ENCODE measurements at places on chromosomes 1 and 21.

- DNase-seq = no peak
These were observed 13.8 kb upstream of the FCGR2A start for GRCh38 chr1:161491472-161491871.

- DNase-seq = no peak
These were observed 73.4 kb upstream of the SERTAD4 start for GRCh38 chr1:210159211-210159610.

DNA sequence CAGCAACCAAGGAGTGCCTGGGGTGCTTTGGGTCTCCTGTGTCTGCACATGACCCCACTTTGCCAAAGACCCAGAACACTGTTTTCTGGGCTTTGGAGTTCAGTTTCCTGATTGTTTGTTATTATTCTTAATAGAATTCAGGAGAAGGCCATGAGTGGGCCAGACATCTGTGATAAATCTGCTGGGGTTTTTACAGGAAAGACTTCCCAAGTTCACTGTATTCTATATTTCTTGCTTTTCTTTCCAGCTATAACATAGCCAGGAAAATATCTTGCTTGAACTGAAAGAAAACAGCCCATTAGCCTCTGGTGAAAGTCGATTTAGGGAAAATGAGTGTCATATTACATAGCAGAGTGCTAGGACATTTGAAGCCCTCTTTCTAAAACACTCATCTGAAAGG lies 345.1 kb upstream of the USP24 start:
- DNase-seq = no peak

DNA sequence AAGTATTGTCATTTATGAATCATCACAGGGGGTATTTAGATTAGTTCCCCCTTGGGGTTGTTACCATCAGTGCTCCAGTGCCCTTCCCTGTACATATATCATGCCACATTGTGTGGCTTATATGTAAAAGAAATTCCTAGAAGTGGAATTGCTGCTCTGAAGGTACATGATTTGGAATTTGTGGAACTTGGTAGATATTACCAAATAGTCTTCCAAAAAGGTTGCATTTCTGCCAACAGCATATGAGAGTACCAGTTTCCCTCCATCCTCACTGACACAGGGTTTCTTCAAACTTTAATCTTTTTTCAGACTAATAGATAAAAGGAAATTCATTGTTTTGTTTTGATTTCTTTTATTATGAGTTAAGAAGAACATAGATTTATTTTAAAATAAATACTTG lies 41.3 kb downstream of the AKNAD1 start:
- DNase-seq = no peak

DNA sequence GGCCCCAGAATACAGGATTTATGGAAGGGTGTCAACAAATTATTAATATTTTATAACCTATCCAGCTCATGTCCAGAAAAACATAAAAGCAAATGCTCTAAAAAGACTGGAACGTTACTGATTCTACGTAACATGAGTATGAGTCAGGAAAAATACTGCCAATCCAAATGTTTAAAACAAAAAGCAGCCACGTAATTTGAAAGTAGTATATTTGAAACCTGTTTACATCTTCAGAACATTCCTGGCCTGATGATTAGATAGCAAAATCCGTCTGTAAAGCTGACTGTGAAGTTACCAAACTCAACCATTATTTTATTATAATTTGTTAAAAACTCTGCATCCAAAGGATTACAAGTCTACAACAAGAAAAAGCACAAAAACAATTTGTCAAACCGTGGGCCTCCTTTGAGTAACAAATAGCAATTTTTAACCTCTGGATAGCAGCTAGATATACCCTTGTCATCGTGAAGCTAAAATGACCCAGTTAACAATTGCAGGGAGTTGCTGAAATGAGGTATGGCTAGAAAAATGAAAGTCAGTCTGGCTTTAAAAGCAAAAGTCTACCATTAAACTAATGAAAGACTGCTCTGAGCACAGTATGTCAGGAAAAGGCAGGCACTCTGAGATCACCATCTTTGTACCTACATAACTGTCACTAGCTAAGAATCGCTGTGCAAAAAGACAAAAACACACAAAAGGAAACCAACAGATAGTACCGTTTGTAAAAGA lies 1.2 kb downstream of the UBR4 start:
- DNase-seq = no peak

DNA sequence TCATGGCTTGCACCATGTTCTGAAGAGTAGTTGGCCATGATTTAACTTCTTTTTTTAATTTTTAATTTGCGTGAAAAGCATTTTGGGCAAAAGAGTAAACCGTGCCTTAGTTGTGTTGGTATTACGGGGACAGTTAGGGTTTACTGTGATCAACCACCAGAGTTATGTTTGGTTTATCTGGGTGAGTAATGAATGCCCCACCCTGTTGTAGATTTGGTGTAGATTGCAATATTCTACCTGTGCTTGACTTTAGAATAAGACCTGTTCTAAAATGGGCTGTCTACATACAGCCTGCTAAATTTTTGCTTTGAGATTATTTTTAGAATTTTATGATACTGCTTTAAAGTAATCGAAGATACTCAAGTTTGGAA lies 1.4 kb downstream of the USP25 start:
- DNase-seq = no peak

- no peak for DNase-seq
These were observed 46.4 kb downstream of the AJAP1 start for GRCh38 chr1:4700801-4701200.

GRCh38 chr1:112034277-112034676 lies 44.8 kb upstream of the KCND3 start:
- DNase-seq = no peak

DNA sequence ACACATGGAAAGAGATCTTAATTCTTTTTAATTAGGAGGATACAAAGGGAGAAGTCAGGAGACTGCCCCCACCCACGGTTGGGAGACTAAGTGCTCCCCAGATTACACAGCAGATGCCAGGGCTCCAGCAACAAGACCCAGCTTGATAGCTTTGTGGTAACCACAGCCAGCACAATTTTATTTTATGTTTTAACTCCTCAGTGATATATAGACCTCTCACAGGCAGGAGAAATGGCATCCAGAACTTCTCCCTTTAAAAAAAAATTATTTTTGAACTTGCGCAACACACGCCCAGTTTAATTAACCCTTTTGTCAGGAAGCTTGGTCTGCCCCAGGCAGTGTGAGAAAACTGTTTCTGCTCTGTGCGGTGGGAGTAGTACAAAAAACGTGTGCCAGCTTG lies 62.6 kb upstream of the ACOT11 start:
- DNase-seq = no peak

DNA sequence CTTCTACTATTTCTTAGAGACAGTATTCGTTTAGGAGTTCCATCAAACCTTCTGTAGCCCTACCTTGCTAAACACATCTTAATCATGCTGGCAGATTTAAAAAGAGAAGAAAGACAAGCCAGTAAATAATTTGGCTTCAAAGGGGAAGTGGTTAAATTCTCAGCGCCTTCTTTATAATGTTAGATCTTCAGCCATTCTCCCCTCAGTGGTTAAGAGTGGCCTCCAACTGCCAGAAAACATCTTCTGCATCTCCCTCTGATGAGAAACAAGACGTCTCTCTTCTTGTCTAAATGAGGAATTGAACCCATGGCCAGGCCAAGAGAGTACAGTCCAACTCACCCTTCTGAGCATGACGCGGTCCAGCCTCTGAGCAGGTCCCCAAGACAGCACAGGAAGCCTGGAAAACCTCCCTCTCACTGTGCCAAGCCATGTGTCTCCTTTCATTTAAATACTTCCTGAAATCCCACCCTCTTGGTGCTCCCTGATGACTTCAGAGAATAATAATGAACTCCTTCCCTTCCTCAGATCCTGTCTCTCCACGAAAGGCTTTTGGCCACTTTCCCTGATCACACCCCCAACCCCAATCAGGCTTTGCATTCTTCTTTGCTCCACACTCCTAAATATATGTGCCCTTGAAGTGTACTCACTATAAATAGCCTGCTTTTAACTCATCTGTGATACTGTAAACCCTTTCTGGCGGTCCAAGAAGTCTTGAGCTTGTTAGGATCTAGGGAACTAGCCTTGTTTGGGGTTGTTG lies 16.4 kb upstream of the LRRC52 start:
- no peak for DNase-seq

- DNase-seq = no peak
These were observed 121.8 kb downstream of the SYF2 start for GRCh38 chr1:25110485-25110884.

DNA sequence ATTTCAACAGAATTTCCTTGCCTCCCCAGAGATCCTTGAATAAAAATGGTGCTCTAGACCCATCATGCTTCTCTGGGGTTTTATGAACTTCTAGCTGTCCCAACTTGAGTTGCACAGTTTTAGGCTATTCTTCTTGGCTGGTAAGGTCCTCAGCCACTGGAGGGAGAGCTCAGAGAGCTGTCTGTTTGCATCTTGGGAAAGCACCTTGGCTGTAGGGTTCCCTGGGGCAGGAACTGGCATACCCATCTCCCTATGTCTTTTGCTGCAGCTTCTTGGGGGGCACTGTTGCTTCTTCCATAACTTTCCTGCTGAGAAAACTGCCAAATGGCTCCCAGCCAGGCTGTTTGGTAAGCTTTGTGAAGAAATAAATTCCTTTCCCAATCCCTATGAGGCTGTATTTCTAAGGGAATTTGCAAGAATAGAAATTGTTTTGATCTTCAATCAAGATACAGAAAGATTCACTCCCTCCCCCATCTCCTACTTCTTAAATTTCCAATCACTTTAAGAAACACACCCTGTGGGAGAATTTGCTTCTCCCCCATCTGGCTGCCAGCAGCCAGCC lies 8.2 kb upstream of the FMOD start:
- no peak for DNase-seq

- no peak for DNase-seq
These were observed 131.8 kb downstream of the CAMTA1 start for GRCh38 chr1:6917067-6917466.

- no peak for DNase-seq
These were observed 55.6 kb upstream of the GCLM start for GRCh38 chr1:93964777-93965200.

DNA sequence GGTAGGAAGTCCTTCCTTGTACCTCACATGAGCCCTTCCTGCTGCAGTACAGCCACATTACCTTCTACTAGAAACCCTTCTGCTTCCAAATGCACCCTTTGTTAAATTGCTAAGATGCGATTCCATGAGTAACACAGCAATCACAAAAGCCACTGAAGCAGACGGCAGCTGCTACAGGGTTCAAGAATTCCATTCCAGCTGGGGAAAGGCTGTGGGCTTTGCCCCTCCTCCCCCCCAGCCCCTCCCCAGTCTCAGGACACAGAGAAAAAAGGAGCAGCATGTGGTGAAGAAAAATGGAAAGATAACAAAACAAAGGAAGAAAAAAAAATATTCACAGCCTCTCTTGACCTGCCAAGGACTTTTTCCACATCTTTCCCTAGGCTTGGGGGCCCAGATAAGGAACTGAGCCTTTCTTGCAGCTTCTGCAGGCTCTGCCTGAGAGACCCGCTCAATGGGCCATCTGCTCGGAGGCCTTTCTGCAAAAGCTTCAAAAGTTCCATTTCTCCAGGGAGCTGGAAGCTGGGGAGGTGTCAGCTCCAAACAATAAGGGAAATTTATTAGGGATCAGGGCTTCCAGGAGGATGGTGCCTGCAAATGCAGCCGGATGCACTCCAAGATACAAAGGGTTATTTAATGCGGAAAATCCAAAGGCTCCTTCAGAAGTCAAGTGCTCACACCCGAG lies 72.1 kb downstream of the SYT2 start:
- DNase-seq = no peak

DNA sequence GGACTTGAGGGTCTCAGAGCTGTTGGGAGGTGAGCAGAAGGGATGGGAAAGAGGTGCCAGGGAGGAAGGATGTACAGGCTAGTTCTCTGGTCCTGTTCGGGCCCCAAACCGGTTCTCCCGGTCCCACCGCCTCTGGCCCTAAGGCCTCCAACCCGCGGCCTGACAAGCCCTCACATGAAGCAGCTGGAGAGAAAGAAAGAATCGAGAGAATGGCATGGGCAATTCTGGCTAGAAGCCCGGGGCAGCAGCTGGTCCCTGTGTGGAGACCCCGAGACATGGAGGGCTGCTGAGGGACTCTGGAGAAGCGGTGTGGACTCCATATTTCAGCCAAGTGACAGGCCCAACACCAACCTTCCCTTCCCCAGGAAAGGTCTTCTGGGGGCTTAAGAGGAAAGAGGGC lies 730 bp downstream of the CDC42SE1 start:
- no peak for DNase-seq
